ENCODE measurements at places on chromosomes 3 and 15. TPM values are rescaled to one million over a fixed set of nuclear protein-coding genes. Genes with fewer than 3 reads are reported as not detected.

GRCh38 chr3:12139111-12139511 lies 19.6 kb downstream of the TIMP4 start:
- no peak overlapping the region for H3K4me3 ChIP-seq
- peaks cover 4% of the 10 kb centered on the region for H3K4me1 ChIP-seq
- H3K27me3 ChIP-seq, result no peaks in the 10 kb centered on the region
- peak; percentile 40 for DNase-seq

DNA sequence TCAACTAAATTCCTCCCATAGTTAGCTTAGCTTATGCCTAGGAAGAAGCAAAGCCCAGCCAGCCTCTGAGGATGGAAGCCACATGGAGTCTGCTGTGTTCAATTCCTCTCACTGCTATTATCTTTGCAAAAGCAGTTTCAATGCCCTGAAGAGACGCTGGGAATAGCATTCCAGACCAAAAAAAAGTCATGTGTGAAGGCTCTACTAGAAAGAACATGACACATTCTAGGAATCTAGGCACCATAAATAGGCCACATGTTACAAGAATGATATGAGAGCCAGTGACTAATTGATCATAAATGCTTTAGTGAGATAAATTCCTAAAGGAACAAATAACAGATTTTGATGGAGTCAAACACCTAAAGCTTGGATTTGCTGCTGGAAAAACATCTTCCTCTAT lies 800.8 kb downstream of the TUSC7 start:
- H3K27ac ChIP-seq, result no peak overlapping the region
- H3K4me3 ChIP-seq, result no peak overlapping the region
- DNase-seq, result no peak
- no peaks in the 10 kb centered on the region for H3K27me3 ChIP-seq
- H3K36me3 ChIP-seq, result no peaks in the 10 kb centered on the region
- H3K4me1 ChIP-seq, result no peaks in the 10 kb centered on the region

GRCh38 chr15:64524778-64525177 lies 64.4 kb downstream of the ZNF609 start:
- DNase-seq, result no peak
- no peaks in the 10 kb centered on the region for H3K27me3 ChIP-seq
- H3K4me3 ChIP-seq, result no peak overlapping the region
- no peak overlapping the region for H3K27ac ChIP-seq

GRCh38 chr3:30688776-30689641 lies 82.6 kb downstream of the TGFBR2 start:
- peaks cover 15% of the 10 kb centered on the region for H3K4me1 ChIP-seq
- H3K4me3 ChIP-seq, result no peak overlapping the region
- H3K36me3 ChIP-seq, result no peaks in the 10 kb centered on the region

DNA sequence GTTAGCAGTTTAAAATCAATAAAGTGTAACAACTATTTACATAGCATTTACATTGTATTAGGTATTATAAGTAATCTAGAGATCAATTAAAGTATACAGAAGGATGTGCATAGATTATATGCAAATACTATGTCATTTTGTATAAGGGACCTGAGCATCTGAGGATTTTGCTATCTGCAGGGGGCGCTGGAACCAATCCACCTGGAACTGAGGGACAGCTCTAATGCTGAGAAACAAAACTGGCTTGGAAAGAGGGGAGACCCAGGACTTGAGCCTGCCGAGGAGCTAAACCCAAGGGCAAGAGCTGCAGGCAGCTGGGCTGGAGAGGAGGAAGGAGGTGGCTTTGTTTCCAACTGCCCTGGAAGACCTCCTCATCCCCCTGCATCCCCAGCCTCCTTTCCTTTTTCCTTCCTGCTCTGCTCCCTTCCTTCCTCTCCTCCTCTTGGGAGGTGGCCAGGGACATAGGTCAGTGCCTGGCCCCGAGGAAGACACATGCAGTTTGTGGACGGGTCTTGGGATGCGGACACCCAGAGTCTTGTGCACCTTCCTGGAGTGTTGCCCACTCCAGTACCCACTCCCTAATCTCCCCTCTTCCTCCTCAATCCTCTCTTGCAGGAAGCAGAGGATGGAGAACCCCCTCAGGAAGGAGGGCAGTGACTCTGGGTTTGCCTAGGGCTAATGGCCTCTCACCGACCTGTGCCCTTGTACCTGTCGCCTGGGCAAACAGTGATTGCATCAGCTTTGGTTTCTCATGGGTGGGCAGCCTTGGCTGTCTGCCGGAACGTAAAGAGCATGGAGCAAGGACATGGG lies 825 bp upstream of the RTP3 start:
- no peak for DNase-seq
- no peak overlapping the region for H3K4me3 ChIP-seq
- H3K27me3 ChIP-seq, result no peaks in the 10 kb centered on the region
- H3K4me1 ChIP-seq, result no peaks in the 10 kb centered on the region

DNA sequence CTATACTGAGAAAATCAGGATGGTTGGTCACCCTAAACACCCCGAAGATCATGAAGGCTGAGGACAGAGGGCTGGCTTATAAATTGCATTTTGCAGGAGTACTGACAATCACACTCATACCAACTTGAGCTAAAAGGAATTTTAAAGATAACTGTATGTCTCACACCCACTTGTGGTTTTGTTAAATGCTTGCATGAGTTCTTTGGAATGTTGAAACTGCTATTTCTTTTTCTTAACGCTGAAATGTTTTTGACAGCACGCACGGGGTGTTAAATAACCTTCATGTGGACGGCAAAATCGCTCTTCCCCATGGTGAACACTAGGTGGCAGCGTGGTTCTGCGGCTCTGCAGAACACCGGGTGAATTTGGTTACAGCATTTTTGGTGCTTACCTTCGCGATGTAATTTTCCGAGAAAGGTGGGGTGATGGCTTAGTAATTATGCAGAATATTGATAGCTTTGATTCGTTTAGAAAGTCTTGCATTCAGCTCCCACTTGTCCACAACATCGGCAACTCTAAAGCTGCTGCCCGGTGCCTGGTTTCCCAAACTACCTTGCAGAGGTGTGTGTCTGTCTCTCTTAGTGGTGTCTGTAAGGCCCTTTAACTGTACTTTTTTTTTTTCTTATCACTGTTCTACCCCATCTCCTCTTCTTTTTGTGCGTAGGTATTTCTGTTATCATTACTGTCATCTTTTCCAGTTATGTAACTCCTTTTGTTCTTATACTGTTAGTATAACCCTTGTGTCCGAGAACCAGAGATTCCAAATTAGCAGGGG lies 51.7 kb downstream of the ARNT2 start:
- no peak overlapping the region for H3K27ac ChIP-seq
- DNase-seq, result peak; percentile 57
- no peaks in the 10 kb centered on the region for H3K36me3 ChIP-seq
- H3K4me3 ChIP-seq, result no peak overlapping the region

DNA sequence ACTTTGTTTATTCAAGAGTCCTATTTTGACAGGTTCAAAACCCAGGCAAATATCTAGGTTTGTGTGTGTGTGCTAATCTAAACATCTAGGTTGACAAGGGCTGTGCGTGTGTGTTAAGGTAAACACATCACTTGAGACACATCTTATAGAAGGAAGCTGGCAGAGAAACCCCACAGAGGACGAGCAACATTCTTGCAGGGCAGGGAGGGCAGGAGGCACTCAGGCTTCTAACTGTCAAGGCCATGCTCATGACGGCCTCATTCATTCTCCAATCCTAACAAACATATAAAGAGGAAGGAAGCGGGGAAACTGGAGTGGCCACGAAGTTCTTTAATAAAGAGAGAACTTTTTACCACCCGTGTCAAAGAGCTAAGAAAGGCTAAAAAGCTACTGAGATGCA lies 43.4 kb downstream of the SLCO2A1 start:
- H3K4me3 ChIP-seq, result no peak overlapping the region
- DNase-seq, result no peak
- no peaks in the 10 kb centered on the region for H3K36me3 ChIP-seq
- H3K27me3 ChIP-seq, result no peaks in the 10 kb centered on the region
- no peak overlapping the region for H3K27ac ChIP-seq
- H3K4me1 ChIP-seq, result no peaks in the 10 kb centered on the region

DNA sequence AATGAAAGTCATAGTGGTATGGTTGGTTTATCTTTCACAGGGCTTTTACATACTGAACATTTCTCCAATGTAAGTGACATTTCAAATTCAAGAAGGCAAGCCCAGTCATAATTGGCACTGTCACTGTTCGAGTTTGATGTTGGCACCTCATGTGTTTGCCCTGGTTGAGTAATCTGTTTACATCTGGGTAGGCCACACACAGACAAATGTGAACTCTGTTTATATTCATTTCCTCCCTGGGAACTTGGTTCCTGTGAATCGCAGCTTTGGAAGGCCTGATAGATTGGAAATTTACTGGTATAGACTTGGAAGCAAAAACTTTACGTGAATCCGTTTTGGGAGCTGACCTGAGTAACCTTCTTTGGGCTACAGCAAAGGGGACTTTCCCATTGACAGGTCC lies 395.2 kb upstream of the AZI2 start:
- no peaks in the 10 kb centered on the region for H3K27me3 ChIP-seq
- no peaks in the 10 kb centered on the region for H3K36me3 ChIP-seq
- H3K4me3 ChIP-seq, result no peak overlapping the region
- H3K27ac ChIP-seq, result no peak overlapping the region
- no peaks in the 10 kb centered on the region for H3K4me1 ChIP-seq
- DNase-seq, result no peak

DNA sequence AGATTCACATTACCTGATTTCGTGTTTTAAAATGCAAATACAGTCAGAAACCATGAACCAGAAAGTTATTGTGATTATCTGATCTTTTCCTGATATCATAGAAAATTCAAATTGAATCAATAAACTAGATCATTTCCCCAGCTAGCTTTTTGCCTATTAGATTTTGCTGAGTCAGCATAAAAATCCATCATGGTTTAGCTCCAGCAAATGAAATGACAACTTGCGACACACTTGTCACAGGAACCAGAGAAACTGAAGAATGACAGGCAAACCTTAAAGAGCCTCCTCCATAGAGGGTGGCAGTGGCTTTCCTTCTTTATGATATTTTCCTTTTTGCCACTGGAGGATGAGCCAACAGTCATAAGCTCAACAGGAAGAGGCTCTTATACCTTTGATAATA lies 30.6 kb upstream of the TMEM108 start:
- no peaks in the 10 kb centered on the region for H3K4me1 ChIP-seq
- no peak overlapping the region for H3K4me3 ChIP-seq
- H3K27ac ChIP-seq, result no peak overlapping the region
- H3K27me3 ChIP-seq, result no peaks in the 10 kb centered on the region
- no peaks in the 10 kb centered on the region for H3K36me3 ChIP-seq

DNA sequence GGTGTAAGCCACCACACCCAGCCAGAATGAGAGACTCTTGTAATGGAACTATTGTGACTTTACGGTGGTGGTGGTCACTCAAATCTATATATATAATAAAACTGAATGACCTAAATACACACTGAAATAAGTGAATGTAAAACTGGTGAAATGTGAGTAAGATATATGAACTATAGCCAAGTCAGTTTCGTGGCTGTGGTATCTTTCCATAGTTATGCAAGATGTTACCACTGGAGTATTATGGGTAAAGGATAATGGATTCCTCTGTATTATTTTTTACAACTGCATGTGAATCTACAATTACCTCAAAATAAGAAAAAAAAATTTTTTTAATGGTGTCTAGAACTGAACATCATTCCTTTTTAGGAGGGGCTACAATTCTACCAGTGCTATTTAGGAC lies 21.9 kb downstream of the PIK3CB start:
- no peak overlapping the region for H3K27ac ChIP-seq
- no peaks in the 10 kb centered on the region for H3K27me3 ChIP-seq
- no peaks in the 10 kb centered on the region for H3K4me1 ChIP-seq

DNA sequence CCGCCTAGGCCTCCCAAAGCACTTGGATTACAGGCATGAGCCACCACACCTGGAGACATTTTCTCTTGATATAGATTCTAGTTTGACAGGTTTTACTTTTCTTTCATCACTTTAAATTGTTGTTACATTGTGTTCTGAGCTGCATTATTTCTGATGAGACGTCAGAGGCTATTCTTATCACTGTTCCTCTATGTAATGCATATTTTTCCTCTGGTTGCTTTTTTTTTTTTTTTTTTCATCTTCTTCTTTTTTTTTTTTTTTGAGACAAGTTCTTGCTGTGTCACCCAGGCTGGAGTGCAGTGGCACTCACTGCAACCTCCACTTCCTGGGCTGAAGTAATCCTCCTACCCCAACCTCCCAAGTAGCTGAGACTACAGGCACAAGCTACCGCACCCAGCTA lies 41.2 kb downstream of the TRA2B start:
- H3K27me3 ChIP-seq, result no peaks in the 10 kb centered on the region
- H3K4me3 ChIP-seq, result no peak overlapping the region
- DNase-seq, result no peak

- no peaks in the 10 kb centered on the region for H3K27me3 ChIP-seq
- no peaks in the 10 kb centered on the region for H3K36me3 ChIP-seq
- H3K27ac ChIP-seq, result no peak overlapping the region
- DNase-seq, result no peak
- H3K4me1 ChIP-seq, result no peaks in the 10 kb centered on the region
Observed at GRCh38 chr15:70069716-70070115, 28.0 kb downstream of the TLE3 start.

- H3K27me3 ChIP-seq, result no peaks in the 10 kb centered on the region
- no peaks in the 10 kb centered on the region for H3K36me3 ChIP-seq
- H3K27ac ChIP-seq, result no peak overlapping the region
- no peak for DNase-seq
Observed at GRCh38 chr15:87489902-87490665, 766.5 kb downstream of the NTRK3 start.

- DNase-seq, result peak; percentile 13
- no peaks in the 10 kb centered on the region for H3K36me3 ChIP-seq
- H3K27me3 ChIP-seq, result no peaks in the 10 kb centered on the region
- H3K4me1 ChIP-seq, result no peaks in the 10 kb centered on the region
- no peak overlapping the region for H3K4me3 ChIP-seq
Observed at GRCh38 chr3:38616111-38616510, 33.4 kb downstream of the SCN5A start.

- no peak overlapping the region for H3K27ac ChIP-seq
- no peaks in the 10 kb centered on the region for H3K27me3 ChIP-seq
- no peak overlapping the region for H3K4me3 ChIP-seq
- H3K36me3 ChIP-seq, result no peaks in the 10 kb centered on the region
- no peak for DNase-seq
Observed at GRCh38 chr3:122052968-122053367, 2.2 kb upstream of the CD86 start.

GRCh38 chr15:91302588-91303439 lies 202.8 kb downstream of the SV2B start:
- H3K27me3 ChIP-seq, result no peaks in the 10 kb centered on the region
- H3K27ac ChIP-seq, result no peak overlapping the region
- DNase-seq, result peak; percentile 23
- H3K36me3 ChIP-seq, result no peaks in the 10 kb centered on the region

GRCh38 chr3:184766555-184767261 lies 45.3 kb upstream of the VPS8 start:
- H3K27ac ChIP-seq, result no peak overlapping the region
- no peak for DNase-seq

DNA sequence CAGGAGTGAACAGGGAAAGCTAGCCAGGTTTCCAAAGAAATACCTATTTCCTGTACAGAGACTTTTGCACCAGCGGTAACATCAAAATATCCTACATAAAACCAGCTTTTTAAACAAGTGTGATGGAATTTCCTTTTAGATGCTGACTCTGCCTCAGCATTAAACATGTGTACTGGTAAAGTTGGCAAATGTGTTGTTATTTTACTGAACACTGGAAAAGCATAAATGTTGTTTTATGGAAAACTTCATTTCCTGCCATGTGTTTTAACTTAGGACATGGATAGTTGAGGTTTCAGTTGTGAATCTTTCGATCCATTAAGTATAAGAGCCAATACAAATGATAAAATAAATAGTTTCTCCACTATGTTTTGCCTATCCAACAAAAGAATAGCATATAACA lies 15.7 kb downstream of the OXNAD1 start:
- peaks cover 3% of the 10 kb centered on the region for H3K4me1 ChIP-seq
- H3K27ac ChIP-seq, result no peak overlapping the region
- DNase-seq, result no peak

The GOLGA8A gene
- 21.7 TPM for total RNA-seq

The GABRG3 gene
- total RNA-seq, result not detected

The SENP8 gene
- total RNA-seq, result 3.9 TPM

The TRAIP gene
- 4.5 TPM for total RNA-seq

The GRIP2 gene
- 19.4 TPM for total RNA-seq

The MEGF11 gene
- 11.4 TPM for total RNA-seq

The SAMD7 gene
- not detected for total RNA-seq
